ENCODE measurements at places on chromosomes 3 and 15.

GRCh38 chr15:95687686-95688085, 642.8 kb upstream of the NR2F2 start:
- DNase-seq, result no peak

- DNase-seq, result no peak
These were observed 1.1 kb downstream of the GORASP1 start for GRCh38 chr3:39106281-39106811.

GRCh38 chr3:100440895-100441294, 39.6 kb downstream of the LNP1 start:
- DNase-seq, result no peak

GRCh38 chr15:66651198-66651597, 50.8 kb upstream of the SMAD6 start:
- DNase-seq, result no peak

GRCh38 chr15:100108846-100109245, 232.9 kb downstream of the ADAMTS17 start:
- DNase-seq, result no peak

- DNase-seq, result no peak
These were observed 500.4 kb downstream of the SHQ1 start for GRCh38 chr3:72347819-72348319.

- no peak for DNase-seq
These were observed 13.4 kb downstream of the COMMD2 start for GRCh38 chr3:149738876-149739275.

- DNase-seq, result no peak
These were observed 21.4 kb downstream of the BMF start for GRCh38 chr15:40087068-40087810.

DNA sequence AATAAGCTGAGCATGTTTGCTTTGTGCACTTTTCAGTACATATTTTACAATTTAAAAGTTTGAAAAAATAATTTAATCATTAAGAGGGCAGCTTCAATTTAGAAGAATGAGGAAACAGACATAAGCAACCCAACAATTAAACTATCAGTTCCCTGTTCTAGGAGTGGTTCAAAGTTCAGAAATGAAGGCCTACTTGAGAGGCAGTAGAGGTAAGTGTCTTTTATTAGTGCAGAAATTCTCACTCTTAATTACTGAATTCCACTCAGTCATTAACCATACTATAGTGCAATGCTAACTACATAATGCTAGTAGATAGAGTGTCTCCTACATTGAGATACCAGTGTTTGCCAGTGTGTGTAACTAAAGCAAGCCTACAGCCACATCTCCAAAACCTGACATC, 73.1 kb downstream of the TNIK start:
- DNase-seq, result no peak

GRCh38 chr15:72579814-72580213, 74.7 kb upstream of the GOLGA6B start:
- no peak for DNase-seq

DNA sequence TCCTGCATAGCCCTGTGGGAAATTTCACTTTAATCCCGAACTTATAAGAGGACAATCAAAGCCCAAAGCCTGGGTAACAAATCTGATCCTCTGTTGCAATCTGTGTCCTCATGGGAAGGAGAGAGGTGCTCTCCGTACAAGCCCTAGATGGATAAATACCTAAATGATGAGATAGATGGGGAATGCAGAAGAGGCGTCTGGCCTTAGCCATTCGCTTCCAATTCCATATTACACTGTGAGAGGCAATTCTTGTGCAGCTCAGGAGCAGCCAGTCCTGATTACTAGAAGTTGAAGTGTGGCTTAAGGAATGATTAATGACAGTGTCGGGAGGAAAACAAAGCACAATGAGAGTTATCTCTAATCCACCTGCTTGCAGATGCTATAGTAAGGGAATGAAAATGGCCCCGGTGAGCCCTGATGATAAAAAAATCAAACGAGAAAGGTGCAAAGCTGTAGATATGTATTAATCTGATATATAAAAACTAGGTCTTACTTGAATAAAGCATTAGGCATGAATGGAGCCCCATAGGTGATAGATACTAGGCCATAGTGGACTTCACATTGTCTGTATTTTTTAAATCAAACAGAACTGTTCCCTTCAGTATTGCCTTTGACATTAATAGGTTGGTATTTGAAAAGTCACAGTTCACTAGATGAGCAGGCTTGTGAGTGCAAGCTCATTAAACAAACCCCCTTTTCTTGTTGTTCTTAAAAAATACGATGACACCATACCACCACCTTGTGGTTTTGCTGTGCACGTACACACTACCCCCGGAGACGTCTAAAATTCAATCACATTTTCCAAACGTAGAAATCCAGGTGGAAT, 54.2 kb upstream of the TMCO5A start:
- DNase-seq, result peak; percentile 48

DNA sequence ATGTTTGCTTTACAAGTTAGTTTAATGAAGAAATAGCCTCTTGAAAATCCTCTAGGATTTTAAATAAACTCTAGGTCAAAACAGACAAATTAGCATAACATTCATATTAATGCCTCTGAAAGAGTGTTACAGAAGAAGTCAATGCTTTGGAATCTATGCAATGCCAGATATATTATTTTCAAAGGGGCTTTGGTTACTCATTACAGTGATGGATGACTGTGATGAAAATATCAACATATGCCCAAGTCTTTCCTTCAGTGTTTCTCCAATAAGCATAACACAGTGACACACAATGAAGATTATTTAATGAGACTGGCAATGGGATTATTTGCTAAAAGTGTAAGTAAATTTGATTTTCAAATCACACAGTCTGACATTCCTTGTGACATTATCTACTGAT, 1247.2 kb downstream of the ROBO2 start:
- no peak for DNase-seq

GRCh38 chr15:101242999-101243336, 8.9 kb downstream of the CHSY1 start:
- DNase-seq, result no peak

DNA sequence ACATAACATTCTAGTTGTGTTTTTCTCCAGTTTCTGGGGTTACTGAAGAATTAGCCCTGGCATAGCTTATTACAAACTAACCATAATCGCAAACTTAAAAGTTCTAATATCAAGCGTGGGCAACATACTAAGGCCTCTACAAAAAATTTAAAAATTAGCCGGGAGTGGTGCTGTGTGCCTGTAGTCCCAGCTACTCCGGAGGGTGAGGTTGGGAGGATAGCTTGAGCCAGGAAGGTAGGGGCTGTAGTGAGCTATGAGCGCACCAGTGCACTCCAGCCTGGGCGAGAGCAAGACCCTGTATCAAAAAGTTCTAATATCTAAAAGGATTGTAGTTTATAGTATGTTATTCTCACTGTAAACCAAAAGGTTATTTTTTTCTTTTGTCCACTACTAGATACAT, 1.1 kb downstream of the OIP5 start:
- DNase-seq, result no peak

DNA sequence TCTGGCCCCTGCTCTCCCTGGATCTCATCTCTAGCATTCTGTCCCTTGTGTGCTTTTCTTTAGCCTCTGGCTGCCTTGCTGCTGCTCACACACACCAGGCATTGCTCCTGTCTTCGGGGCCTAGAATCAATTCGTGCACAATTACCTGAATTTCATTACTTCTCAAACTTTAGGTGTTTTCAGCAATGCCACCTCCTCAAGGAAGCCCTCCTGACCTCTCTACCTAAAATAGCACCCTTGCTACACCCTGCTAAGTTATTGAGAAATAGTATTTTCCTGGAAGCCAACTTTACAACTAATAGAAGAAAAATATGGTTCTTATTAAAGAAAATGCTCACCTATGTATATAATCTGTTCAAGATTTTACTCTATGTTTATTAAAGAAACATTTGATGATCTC, 40.4 kb downstream of the CP start:
- DNase-seq, result no peak

DNA sequence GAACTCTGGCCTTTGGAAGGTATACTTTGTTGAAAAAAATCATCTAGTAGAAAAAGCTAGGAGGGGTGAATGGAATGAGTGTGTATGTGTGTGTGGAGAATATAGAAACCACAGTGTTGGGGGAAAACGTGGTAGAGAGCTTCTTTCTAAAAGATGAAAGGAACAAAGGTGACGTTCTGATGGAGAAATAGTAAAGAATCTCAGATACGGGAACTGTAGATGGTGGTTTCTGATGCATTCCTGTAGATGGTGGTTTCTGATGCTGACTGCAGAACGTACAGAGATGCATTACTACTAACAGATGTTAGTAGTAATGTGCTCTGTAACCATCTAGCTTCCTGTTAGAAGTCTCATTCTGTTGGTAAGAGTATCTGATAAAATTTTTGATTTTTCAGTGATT, 60.2 kb downstream of the VPS8 start:
- no peak for DNase-seq

DNA sequence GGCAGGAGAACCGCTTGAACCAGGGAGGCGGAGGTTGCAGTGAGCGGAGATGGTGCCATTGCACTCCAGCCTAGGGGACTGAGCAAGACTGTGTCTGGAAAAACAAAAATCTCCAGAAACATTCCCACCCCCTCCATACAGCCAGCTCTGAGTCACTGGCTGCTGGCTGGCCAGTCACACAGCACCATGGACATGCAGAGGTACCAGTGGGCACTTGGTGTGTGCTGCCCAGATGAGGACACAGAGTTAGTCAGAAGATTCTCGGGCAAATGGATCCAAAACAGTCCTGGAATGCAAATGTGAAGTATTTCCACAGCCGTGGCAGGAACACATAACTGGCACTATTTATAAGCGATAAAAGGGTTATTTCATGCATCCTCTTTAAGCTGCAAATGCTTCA, 44.6 kb downstream of the BDH1 start:
- no peak for DNase-seq

DNA sequence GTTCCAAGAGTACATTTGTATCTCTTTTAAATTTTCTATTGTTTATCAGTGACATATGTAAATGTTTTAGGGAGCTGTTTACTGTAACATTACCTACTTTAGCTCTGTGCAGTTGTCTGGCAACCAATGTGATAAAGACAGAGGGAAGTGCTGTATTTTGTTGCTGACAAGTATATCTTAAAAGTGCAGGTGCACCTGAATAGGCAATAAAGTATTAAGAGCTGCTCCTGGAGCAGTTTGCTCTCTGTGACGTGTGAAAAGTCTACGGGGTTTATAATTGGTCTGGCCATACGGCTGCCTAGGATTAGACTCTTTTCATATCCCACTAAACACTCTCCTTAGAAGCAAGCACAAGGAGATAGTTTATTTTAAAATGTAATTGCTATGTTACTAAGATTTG, 178.3 kb downstream of the IGF1R start:
- no peak for DNase-seq

GRCh38 chr15:68990231-68990991, 24.1 kb upstream of the NOX5 start:
- no peak for DNase-seq

DNA sequence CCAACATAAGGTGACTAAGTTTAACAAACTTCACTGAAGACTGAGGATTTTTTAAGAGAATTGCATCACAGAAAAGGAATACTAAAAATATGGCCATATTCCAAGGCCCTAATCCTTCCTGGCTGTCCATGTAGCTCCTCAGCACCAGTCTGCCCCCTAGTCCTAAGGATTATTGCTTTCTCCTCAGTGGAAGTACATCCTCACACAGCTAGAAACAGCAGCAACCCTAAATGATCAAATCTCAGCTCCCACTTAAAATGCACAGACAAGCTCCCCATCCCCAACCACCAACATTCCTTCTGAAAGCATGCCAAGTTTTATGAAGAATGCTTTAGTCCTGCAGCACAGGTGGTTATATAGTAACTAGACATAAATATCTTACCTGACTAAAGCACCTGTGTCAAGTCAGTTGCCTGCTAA, 14.7 kb downstream of the ST3GAL6 start:
- DNase-seq, result no peak

DNA sequence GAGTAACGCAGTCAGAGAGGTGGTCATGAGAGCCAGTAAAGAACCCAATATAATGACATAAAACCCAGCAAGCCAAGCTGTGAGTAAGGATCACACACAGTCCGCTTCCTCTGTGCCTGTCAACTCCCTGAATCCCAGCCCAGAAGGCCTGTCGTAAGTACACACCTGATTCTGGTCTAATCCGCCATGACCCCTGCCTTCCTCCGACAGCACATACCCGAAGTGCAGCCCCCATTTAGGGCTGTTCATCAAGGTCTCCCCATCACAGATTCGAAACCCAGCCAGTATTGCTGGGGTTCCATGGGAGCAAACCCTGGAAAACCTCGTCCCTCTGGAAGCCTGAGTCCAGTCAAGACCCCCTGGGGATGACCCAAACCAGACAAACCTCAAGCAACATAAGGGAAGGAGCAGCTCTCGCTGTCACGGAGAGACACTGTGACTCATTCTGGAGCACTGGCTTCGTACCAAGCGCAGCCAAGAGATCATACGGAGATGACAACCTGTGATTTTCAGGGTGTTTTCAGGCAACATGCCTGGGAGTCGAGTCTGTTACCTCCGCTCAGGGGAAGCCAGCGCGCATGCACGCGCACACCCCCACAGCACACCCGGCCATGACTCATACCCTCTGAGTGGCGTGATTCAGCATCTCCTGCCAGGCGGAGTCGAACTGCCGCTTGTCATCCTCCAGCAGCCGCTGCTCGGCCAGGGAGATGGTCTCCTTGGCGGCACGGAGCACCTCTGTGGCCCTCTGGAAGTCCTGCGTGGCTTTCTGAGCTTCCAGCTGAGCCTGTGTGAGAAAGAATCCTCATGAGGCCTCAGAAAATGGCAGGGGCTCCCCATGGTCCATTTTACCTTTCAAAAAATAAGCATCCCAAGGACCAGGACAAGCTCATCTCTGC, 63.0 kb downstream of the SH3BP5 start:
- DNase-seq, result no peak

DNA sequence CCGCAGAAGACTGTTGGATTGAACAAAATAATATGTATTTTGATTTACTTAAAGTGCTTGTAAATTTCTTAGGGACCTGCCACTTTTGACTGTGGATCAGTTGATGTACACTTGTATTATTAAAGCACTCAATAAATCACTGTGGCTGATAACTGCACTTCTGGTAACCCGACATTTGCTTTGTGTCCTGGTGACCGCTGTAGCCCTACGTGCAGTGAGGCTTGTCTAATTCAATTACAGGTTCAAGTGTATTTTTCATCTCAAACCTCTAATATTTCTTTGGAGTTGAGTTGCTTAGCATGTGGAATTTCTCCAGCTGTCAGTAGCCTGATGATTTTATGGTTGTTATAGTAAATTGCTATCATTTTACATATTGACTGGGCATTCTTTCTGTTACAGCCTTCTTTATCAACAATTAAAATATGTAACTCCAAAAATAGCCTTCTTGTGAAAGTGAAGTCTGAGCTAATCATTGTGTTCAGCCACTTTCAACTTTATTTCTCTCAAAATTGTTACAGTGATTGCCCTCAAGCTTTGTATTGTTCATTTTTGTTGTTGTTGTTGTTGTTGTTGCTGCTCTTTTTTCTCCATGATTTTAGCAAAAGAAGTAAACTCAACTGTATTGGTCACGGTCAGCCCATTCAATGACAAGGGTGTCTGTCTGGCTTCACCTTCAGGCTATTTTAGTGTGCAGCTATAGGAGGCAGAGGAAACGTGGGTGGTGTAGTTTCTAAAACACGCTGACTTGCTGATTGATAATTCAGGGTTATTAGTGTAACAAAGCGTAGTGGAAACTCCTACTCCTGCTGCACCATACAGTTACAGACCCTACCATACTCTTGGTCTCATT, 215.1 kb upstream of the UBE2E1 start:
- DNase-seq, result no peak

- DNase-seq, result no peak
These were observed 103.1 kb downstream of the CMSS1 start for GRCh38 chr3:99920481-99921376.

- no peak for DNase-seq
These were observed 1.8 kb downstream of the MTFMT start for GRCh38 chr15:65027593-65027992.

Measured in NCI-H1092 treated with DMSO at 0.1 percent for 48 hours (cell line).